ENCODE measurements at places on chromosomes 13 and 19. TPM values are rescaled to one million over a fixed set of nuclear protein-coding genes. Genes with fewer than 3 reads are reported as not detected.

The NTF4 gene
- total RNA-seq, result not detected

The SLITRK5 gene
- total RNA-seq, result not detected

The ZNF628 gene
- total RNA-seq, result 2.4 TPM

The PLIN3 gene
- total RNA-seq, result 78.6 TPM

The CCDC70 gene
- total RNA-seq, result not detected

The PSG5 gene
- total RNA-seq, result not detected

The ADGRE3 gene
- total RNA-seq, result not detected

The NLRP11 gene
- total RNA-seq, result not detected

The ZNF468 gene
- 27.3 TPM for total RNA-seq

The SIN3B gene
- total RNA-seq, result 64.3 TPM

The PPP1R13L gene
- total RNA-seq, result 14.9 TPM

The SOX1 gene
- total RNA-seq, result not detected

The ANKRD24 gene
- 0.13 TPM for total RNA-seq

The URAD gene
- total RNA-seq, result not detected

The LILRA1 gene
- total RNA-seq, result not detected

The C13orf46 gene
- 0.22 TPM for total RNA-seq

The IGFL2 gene
- not detected for total RNA-seq

The CGB5 gene
- total RNA-seq, result 0.22 TPM

Measured in thoracic aorta endothelial cell (primary cell).